ENCODE measurements at places on chromosomes 13 and 19. TPM values are rescaled to one million over a fixed set of nuclear protein-coding genes. Genes with fewer than 3 reads are reported as not detected.

DNA sequence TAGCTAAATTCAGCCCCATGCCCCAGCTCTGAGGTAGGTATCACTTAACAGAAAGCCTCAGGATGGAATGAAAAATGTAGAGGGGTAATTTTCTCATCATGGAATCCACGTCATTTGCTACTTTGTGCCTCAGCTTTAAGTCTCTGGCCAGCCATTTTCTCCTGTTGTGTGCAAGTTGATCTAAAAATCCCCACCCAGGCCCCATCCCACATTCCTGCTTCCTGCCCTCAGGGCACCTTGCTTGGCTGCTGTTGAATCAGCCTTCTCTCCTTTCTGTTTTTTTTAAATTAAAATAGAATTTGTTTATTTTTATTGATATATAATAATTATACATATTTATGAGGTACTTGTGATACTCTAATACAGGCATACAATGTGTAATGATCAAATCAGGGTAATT lies 179.9 kb upstream of the TSHZ3 start:
- DNase-seq, result no peak

GRCh38 chr13:43071824-43072223 lies 48.4 kb downstream of the DNAJC15 start:
- no peak for DNase-seq

The S1PR2 gene
- total RNA-seq, result 33.2 TPM

DNA sequence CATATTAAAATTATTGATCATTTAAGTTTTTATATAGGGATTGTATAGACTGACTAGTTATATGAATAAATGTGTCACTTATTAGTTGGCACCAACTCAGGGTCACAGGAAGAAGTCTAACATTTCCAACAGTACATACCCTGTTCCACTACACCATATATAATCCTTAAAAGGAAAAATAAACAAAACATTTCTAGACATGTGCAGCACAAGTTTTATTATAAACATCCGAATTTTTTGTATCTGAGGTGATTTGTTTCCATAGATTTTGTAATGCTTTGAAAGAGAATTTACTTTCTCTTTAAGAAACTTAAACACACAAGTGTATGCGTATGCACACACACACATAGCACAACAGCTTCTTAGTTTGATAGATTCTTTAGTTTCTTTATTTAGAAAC lies 418.6 kb upstream of the GPC6 start:
- DNase-seq, result peak; percentile 44

GRCh38 chr19:11931051-11931450 lies 6.1 kb downstream of the ZNF700 start:
- peak; percentile 14 for DNase-seq

GRCh38 chr13:108213946-108214345 lies 1.4 kb downstream of the LIG4 start:
- no peak for DNase-seq

DNA sequence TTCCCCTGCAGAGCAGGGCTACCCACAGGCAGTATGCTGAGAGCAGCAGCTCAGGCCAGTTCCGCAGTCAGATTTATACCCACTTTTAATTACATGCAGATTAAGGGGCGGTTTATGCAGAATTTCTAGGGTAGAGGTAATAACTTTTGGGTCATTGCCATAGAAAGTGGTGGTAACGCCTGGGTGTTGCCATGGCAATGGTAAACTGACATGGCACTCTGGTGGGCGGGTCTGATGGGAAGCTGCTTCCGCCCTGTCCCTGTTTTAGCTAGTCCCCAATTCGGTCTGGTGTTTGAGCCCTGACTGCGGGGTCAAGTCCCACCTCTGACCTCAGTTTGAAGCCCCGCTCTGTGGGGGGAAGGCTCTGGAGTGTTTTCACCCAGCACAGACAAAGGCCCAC lies 141.1 kb upstream of the VSTM2B start:
- DNase-seq, result no peak

DNA sequence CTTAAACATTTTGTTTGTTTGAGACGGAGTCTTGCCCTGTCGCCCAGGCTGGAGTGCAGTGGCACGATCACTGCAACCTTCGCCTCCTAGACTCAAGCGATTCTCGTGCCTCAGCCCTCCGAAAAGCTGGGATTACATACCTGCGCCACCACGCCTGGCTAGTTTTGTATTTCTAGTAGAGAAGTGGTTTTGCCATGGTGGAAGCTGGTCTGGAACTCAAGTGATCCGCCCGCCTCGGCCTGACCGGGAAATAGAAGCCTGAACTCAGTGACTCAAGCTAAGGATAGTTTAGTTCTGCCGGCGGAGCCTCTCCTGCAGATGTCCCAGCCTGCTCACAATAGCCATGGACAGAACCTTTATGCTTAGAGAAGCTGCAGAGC lies 53.0 kb upstream of the ZNF254 start:
- peak; percentile 74 for DNase-seq

DNA sequence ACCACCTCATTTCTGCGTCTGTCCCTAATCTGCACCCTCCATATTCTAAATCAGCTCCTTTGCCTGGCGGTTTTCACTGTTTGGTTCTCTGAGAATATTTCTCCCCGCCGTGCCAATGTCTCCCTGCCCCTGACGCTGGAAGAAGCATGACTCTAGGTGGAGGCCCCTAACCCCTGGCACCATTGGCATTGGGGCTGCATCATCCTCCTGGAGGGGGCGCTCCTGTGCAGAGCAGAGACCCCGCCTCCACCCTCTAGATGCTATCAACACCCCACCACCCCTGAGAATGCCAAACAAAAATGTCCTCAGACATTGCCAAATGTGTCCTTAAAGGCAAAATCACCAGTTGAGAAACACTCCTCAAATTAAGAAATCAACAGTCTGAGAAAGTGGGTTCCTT lies 6.5 kb downstream of the ZSCAN5B start:
- DNase-seq, result no peak

DNA sequence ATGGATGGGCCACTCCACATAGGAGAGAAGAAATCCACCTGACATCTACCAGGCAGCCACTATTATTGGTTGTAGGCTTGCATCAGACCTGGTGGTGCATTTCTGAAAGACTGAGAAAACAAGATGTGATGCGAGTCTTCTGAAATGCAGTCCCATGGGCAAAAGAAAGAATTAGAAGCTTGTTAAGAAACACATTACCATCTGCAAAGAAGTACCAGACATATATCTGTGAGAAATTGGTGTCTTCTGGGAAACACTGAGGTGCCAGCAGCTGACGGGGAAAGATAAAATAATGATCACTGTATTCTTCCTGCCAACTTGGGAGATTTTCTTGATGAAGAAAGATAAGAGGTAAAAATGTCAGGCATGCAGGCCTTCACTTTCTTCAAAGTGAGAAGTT lies 14.4 kb downstream of the AMER2 start:
- no peak for DNase-seq
